Hindlimb muscle (tissue), 1 donor: ENCODE measurements at places on chromosomes 4 and X.
A peak's percentile ranks its signal among the peaks of the same experiment; 100 is the strongest.

GRCh38 chrX:20803971-20804370, 537.3 kb upstream of the RPS6KA3 start:
- no peak for DNase-seq

- DNase-seq = no peak
Observed at GRCh38 chrX:53813670-53814440, 127.3 kb upstream of the HUWE1 start.

GRCh38 chr4:144648042-144648441, 2.1 kb downstream of the HHIP start:
- DNase-seq = no peak

DNA sequence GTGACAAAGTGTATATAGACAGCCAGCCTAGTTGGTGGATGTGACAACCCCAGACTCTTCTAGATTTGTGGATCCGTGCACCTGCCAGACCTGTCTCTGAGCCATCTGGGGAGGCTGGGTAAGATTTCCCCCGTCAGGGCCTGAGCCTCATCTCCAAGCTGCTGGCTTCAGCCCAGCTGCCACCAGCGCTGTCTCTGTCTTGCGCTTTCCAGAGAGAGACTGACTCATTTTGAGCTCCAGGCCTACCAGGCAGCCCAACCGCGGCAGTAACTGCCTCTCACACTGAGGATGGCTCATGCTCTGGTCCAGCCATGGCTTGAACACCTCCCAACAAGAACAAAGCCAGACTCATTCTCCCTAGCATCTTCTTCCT, 26.4 kb downstream of the NOP14 start:
- no peak for DNase-seq

- no peak for DNase-seq
Observed at GRCh38 chr4:77629885-77630284, 24.3 kb downstream of the CXCL13 start.

DNA sequence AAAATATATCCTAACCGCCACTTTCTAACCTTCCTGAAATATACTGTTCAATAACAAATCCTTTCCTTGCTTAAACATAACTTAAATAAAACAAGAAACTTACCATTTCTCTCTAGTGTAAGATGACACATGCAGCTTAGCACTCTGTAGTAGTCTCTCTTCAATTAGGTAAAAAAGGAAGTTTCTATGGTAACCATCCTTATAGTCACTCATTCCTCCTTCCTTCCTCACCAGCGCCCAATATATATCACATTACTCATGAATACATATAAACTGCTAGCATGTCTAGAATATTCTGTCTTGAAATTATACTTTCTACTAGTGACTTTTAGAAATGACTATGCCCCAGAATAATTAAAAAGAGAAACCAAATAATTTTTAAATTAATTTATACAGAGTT, 112.2 kb downstream of the SNCA start:
- no peak for DNase-seq

DNA sequence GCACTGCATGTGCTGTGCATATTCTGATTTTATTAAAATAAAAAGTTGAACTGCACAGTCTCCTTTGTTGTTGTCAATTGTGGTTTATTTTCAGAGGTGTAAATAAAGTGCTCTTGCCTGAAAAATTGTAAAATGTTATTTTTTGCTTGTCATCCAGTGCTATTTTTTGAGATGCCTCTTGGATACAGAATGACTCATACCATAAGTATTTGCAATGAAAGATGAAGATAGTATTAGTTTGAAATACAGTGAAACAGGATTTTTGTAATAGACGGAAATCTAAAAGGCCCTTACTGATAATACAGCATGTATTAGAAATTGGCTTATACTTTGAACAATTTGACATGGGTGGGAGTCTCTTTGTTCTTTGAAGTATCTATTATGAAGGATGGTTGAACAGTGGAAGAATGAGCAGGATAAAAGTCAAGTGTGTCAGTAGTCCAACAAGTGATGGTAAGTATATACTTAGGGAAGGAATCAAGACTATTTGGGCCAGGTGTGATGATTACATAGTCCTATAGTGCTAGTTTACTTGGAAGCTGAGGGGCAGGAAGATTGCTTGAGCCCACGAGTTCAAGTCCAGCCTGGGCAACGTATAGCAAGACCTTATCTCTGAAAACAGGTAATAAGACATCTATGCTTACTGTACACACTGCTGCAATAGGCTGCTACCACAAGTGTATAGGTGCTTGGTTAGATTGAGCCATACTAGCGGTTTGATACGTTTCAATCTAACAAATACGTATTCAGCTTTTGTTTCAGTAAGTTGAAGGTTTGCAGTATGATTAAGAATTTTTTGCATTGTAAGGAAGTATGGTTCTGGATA, 16.4 kb downstream of the DDX3X start:
- no peak for DNase-seq

DNA sequence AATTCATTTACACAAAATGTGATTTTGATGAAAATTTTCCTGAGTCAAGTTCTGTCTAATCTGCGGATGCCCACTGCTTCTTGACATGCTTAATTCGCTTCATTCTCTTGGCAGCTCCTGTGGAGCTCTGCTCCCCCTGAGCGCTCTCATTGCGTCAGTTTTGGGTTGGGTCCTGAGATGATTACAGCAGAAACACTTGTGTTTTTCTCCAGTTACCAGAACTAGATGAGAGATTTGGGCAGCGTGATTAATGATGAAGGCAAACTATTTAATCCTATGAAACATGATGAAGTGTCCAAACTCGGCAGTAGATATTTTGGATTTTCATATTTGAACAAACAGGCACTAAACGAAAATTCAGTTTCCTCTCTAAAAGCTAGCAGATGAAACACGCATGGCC, 4.2 kb upstream of the CXCL1 start:
- DNase-seq = no peak

GRCh38 chr4:1021386-1022050, 10.1 kb downstream of the FGFRL1 start:
- no peak for DNase-seq

DNA sequence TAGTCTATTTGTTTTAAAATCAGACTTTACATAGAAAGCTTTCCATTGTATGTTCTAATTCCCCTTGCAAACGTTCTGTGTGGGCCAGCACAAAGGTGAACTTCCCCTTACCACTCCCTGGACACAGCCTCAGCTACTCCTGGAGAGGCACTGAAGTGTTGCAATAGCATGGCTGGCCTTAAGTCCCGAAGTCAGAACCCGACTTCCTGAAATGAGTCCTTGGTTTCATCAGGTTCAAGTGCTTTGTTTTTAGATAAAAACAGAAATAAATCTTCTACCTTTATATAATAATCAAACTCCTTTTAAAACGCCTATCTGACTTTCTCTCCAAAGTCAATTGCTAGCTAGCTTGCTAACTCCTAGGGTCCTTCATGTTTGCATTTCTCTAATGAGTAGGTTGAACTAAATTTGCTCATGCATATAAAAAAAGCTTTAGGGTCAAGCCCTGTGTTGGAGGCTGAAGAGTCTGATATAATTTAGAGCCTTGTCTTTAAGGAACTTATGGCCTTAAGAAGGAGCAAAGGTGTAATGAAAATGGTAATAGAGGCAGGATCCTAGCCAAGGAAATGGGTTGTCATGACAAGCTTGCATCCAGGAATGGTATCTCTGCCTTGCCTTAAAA, 9.0 kb downstream of the BMP3 start:
- no peak for DNase-seq

DNA sequence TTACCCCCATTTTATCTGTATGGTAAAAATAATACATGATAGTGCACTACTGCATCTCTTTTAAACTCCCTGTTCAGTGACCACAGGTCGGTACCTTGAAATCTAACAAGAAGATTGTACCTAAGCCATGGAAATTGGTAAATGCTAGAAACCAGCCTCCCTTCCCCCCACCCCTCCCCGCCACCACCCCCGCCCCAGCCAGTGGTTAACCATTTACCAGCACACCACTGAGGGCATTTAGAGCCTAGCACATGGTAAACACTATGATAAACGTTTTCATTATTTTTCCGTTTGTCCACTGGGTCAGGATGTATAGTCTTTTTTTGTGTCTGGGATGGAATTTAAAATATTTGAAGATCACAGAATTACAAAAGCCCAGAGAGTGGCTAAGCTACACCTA, 703 bp upstream of the FTSJ1 start:
- no peak for DNase-seq

DNA sequence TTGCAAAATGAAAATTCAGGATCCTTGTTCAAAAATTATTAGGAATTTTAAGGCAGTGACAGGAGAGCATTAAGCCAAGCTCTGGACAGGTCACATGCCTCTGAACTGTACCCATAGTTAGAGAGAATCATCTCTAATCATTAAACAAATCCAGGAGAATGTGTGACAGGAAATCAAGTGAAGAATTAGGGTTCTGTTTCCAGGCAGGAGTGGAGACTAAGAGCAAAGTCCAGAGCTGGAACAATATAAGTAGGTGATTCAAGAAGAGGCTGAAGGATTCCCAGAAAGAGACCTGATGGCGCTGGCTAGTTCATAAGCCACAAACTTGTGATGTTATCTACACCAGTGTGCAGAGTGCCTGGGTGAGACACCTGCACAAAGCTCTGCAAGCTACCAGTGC, 104.6 kb upstream of the PRKG2 start:
- no peak for DNase-seq

DNA sequence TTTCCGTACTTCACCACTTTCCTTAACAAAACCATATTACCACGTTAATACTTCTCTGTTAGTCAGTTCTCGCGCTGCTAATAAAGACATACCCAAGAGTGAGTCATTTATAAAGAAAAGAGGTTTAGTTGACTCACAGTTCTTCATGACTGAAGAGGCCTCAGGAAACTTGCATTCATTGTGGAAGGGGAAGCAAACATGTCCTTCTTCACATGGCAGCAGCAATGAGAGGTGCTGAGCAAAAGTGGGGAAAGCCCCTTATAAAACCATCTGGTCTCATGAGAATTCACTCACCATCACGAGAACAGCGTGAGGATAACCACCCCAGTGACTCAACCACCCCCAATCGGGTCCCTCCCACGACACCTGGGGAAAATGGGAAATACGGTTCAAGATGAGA, 289.8 kb upstream of the CLNK start:
- DNase-seq = no peak

DNA sequence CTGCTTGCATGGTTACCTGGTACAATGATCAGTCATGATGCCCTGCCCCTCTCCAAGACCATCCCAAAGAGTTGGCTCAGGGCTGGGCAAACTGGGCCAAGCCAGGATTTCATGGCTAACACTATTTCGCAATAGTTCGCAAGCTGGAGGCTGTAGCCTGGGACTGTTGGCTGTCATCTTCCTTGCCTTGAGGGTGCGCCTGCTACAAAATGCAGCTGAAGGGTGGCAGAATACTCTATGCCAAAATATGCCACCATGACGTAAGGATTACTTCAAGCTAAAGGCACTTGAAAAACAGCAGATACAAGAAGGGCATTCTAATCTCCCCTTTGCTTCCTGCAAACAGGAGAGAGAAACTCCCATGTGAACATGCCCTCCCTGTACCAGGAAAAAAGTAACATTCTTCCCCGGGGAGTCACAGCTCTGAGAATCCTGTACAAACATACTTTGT, 21.0 kb downstream of the SAT1 start:
- no peak for DNase-seq

GRCh38 chr4:102825261-102826091, 1.9 kb downstream of the UBE2D3 start:
- DNase-seq = peak; percentile 72

GRCh38 chr4:10478621-10479020, 21.4 kb upstream of the ZNF518B start:
- DNase-seq = no peak

GRCh38 chr4:144300616-144301015, 160.1 kb upstream of the GYPA start:
- no peak for DNase-seq

GRCh38 chrX:110584083-110584482, 211.5 kb downstream of the CHRDL1 start:
- no peak for DNase-seq

- peak; percentile 8 for DNase-seq
Observed at GRCh38 chr4:46386570-46386969, 3.4 kb downstream of the GABRA2 start.

GRCh38 chr4:21452931-21453330, 495.6 kb downstream of the KCNIP4 start:
- no peak for DNase-seq

- DNase-seq = no peak
Observed at GRCh38 chr4:110867251-110867960, 244.5 kb upstream of the PITX2 start.

DNA sequence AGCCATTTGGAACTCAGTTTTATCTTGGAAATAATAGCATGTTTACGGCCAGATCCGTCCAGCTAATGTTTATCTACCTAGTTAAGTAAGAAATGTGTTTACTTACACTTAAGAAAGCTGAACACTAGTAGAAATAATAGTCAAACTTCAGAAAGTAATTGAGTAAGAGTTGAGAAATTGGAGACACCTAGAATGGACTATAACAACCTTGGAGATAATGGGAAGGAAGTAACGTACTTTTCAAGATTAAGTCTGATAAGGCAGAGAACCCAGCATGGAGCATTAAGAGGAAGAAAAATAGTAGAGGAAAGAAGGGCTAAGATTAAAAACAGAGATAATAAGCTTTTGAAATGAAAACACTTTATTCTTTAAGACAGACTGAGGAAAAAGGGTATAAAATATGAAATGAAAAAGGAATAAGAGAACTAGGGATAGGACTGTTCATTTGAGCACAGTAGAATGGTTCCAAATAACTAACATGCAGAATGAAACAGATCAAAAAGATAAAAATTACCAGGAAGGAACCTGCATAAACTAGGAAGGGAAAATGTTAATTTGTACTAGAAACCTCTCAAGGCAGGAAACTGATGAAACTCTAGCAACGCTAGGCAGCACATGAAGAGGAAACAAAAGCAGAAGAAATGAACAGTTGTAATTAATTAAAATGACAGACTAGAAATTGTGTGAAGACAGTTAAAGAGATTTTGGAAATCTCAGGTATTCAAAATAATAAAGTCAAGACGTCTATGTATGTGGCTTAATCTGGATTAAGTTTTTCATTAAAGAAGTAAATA, 71.7 kb downstream of the FBXW7 start:
- no peak for DNase-seq

GRCh38 chr4:37338972-37339371, 94.4 kb downstream of the NWD2 start:
- DNase-seq = no peak

- DNase-seq = no peak
Observed at GRCh38 chrX:19893727-19894126, 6.3 kb upstream of the SH3KBP1 start.

DNA sequence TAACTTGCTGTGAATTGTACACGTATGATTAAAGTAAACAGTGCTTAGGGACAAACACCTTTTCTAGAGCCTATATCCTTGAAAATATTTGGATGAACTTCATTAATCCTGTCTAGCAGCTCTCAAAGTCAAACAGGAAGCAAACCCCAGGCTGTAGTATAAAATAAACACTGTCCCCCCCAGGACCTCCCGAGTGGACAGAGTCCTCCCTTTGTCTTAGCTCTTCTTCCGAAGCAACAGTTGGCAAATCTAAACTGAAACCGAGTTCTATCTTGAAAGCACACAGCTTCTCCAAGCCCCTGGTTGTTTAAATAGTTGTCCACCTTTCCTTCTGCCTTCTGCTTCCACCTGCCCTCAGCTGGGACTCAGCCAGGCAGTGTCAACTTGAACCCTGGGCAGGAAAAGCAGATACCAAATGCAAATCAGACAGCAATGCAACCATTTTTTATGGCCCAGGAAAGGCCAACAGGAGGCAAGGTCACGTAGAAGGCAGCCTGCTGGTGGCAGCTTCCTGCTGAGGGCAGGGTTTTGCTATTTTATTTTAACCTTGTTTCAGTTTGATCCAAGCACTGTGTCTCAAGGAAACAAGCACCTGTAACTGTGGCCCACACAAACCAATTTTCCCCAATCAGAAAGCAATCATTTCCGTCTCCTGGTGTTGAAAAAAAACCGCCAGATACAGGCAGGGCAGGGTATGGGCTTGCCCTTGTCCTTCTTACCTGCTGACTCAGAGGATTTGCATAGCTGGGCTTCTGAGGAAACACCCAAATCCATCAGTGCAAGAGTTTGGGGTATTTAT, 110.3 kb upstream of the KIT start:
- no peak for DNase-seq
